ENCODE measurements at places on chromosomes 1 and 21. TPM values are rescaled to one million over a fixed set of nuclear protein-coding genes. Genes with fewer than 3 reads are reported as not detected.

The AKNAD1 gene
- 0.08 TPM for polyA plus RNA-seq

DNA sequence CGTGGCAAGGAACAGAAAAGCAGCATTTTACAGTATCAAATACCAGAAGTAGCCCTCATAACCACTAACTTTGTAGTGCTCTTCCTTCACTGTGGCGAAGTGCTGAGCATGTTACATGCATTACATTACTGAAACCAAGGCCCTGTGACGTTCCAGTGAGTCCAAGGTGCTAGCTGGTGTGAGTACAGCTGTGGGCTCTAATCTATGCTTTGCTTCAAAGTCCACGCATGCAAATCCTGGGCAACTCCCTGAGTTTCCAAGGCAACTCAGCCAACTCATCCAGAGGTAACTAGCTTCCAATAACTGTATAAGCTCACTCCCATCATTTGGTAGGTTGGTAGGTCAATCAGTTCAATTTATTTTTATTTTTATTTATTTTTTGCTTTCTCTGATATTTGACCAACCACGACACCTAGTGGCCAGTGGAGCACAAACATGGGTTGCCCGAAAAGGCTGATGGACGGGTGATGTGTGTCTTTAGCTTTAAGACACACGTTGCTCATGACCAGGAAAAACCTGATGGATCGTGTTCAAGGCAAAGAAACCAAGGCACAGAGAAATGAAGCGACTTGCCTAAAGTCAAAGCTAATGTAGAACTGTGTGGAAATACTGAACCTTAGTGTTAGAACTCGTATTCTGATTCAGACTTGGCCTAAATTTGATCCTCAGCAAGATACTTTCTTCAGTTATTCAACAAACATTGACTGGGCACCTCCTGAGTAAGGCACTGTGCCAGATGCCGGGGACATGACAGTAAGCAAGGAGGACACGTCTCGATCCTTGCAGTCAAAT lies 73.0 kb downstream of the GNG12 start:
- DNase-seq = peak; percentile 63

- DNase-seq = no peak
Observed at GRCh38 chr1:235429143-235429542, 61.9 kb downstream of the TBCE start.

GRCh38 chr1:171017426-171017825 lies 73.3 kb upstream of the FMO3 start:
- DNase-seq = no peak

DNA sequence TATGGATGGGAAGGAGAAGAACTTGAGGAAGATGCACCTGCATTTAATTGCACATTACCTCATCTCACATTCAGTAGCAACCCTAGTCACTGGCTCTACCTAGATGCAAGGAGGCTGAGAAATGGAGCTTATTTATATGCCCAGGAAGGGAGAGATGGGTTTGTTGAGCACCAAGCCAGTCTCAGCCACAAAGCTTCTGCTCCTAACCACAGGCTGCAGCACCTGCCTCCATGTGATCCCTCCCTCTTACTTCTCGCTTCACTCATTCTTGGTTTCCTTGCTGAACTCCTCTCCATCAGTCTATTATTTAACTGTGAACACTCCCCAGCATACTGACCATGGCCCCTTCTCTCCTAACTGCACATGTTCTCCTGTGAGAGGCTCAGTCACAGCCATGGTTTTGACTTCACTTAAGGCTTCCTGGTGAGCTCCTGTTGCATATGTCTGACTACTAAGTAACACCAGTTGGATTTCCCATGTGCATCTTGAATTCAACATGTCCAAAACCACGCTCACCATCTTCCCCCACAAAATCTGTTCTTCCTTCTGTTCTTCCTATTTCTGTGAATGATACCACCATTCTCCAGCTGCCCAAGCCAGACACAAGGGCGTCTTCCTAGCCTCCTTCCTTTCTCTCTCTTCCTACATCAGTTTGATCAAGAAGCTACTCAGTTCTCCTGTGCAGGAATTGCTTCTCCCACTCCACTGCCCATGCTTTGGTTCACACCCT lies 139.8 kb downstream of the AK5 start:
- DNase-seq = no peak

- DNase-seq = no peak
Observed at GRCh38 chr1:52145137-52145536, 3.2 kb downstream of the ZFYVE9 start.

- DNase-seq = no peak
Observed at GRCh38 chr1:59411147-59411546, 114.3 kb downstream of the FGGY start.

The ZBTB8A gene
- 19.2 TPM for polyA plus RNA-seq

The PLEKHA6 gene
- polyA plus RNA-seq = 58.5 TPM

DNA sequence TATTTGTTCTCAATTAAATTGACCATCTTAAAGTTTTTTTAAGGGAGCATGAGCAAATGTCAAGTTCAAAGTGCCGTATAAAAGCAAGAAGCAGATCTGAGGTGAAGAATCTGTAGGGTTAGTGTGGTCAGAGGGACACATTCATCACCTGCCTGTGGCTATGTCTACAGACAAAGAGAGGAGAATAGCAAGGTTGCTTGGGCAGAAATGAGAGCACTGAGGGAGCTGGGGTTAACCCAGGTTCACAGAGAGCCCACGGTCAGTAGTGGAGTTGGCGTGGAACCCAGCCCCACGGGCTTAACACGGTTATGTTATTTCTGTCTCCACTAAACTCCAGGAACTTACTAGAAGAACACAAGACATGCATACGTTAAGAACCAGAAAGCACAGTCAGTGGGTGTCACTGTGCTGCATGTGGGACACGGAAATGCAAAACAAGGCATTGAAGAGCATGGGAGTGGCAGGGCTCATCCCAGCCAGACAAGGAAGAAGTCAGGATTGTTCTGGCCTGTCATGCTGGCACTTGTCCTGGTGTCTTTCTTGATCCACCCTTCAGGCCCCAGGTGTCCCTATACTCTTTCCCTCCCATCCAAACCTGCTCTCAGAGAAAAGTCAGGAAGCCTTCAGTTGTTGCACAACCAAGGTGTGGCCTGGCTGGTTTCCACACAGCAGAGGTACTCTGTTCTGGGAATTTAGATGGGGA lies 95.5 kb upstream of the IVNS1ABP start:
- no peak for DNase-seq

The LEFTY1 gene
- 2.8 TPM for polyA plus RNA-seq

GRCh38 chr1:231045286-231045685 lies 5.2 kb upstream of the FAM89A start:
- DNase-seq = no peak

GRCh38 chr1:162942916-162943559 lies 82.1 kb upstream of the CCDC190 start:
- no peak for DNase-seq

The HSD3B1 gene
- not detected for polyA plus RNA-seq

The MIGA1 gene
- polyA plus RNA-seq = 19.1 TPM

The WLS gene
- 189 TPM for polyA plus RNA-seq

- no peak for DNase-seq
Observed at GRCh38 chr1:215357901-215358300, 209.2 kb upstream of the KCTD3 start.

GRCh38 chr1:5826601-5827000 lies 165.6 kb downstream of the NPHP4 start:
- no peak for DNase-seq

GRCh38 chr1:196660272-196660671 lies 8.4 kb downstream of the CFH start:
- no peak for DNase-seq

All from right renal pelvis (tissue), 4 donors.